ENCODE measurements at places on chromosomes 2 and 18.

GRCh38 chr2:218332920-218333645 lies 23.6 kb upstream of the CATIP start:
- no peak for DNase-seq

DNA sequence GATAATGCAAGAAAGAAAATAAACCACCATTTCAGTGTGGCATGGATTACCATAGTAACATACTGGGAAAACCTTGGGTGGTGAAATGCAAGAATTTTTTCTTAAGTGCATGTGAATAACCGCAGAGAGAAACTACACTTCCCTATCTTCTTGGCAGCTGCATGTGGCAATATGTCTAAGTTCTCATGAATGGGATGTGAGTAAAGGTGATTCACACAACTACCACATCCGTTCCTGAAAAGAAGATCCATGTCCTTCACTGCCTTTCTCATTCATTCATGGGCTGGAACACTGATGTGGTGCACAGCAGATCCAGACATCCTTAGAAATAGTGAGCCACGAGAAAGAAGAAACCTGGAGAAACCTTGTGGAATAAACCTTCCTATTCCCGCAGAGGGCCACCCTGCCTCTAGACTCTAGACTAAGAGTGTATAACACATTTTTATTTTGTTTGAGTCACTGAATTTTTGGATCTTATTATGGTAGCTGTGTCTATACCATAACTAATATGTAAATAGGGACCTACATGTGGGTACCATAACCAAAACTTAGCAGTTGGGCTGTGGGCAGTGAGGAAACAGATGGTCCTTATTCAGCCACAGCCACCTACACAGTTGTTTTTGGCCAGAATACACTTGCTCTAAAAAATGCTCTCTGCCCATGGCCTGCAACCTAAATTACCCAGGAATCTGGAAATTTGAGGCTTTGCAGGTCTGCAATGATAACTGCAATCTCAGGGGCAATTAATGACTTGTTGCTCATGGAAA lies 573.3 kb downstream of the LRP1B start:
- no peak for DNase-seq

GRCh38 chr18:6054256-6054842 lies 159.0 kb upstream of the TMEM200C start:
- peak; percentile 34 for DNase-seq

- no peak for DNase-seq
These were observed 34.0 kb downstream of the KANSL3 start for GRCh38 chr2:96604104-96604503.
